ENCODE measurements at places on chromosomes 2 and 18.

DNA sequence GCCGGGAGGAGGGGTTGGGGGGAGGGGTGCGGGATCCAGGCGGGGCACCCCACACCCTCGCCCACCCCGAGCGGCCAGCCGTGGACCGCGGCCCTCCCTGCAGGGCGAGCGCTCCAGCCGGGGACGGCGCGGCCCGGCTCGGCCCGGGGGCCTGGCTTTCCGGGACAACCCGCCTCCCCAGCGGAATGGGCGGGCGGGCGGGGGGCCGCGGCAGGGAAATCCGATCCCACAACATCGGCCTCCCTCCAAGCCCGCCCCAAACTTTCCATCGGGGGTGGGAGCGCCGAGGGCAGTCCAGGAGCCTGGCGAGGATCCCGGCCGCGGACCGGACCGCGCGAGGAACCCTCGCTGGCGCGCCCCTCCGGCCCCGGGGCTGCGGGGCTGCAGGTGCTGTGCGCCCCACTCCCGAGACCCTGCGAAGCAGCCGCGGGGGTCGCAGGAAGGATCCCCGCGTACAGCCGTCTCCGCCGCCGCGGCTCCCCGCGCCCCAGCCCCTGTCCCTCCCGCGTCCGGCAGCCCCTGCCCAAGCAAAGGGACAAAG, 529 bp downstream of the SEMA4C start:
- peak; percentile 74 for DNase-seq

- DNase-seq: no peak
Observed at GRCh38 chr2:238667639-238668038, 180.2 kb upstream of the TWIST2 start.

- DNase-seq: no peak
Observed at GRCh38 chr18:75060185-75060584, 148.8 kb downstream of the PTGR3 start.

- no peak for DNase-seq
Observed at GRCh38 chr2:172972005-172972619, 103.5 kb upstream of the MAP3K20 start.

- DNase-seq: no peak
Observed at GRCh38 chr2:98485453-98485755, 40.7 kb downstream of the INPP4A start.

All from stromal cell of bone marrow (primary cell).